ENCODE measurements at places on chromosomes 1 and 21.

GRCh38 chr1:214021321-214021720, 33.5 kb downstream of the PROX1 start:
- no peak for DNase-seq

GRCh38 chr1:185894791-185895190, 160.6 kb downstream of the HMCN1 start:
- DNase-seq, result no peak

- DNase-seq, result no peak
These were observed 22.4 kb upstream of the HMGB4 start for GRCh38 chr1:33841494-33841893.

DNA sequence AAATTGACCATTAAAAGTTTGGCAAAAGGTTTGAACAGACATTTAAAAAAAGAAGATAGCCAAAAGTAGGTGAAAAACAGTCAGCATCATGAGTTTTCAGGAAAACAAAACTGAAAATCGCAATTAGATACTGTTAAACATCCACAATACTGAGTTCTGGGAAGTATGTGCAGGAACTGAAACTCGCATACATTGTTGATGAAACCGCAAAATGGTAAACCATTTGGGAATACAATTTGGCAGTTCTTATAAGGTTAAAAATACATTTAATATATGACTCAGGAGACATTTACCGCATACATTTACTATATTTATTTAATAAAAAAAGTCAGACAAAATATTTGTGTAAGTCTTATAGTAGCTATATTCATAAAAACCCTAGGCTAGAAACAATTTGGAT, 393.2 kb downstream of the COL11A1 start:
- no peak for DNase-seq

DNA sequence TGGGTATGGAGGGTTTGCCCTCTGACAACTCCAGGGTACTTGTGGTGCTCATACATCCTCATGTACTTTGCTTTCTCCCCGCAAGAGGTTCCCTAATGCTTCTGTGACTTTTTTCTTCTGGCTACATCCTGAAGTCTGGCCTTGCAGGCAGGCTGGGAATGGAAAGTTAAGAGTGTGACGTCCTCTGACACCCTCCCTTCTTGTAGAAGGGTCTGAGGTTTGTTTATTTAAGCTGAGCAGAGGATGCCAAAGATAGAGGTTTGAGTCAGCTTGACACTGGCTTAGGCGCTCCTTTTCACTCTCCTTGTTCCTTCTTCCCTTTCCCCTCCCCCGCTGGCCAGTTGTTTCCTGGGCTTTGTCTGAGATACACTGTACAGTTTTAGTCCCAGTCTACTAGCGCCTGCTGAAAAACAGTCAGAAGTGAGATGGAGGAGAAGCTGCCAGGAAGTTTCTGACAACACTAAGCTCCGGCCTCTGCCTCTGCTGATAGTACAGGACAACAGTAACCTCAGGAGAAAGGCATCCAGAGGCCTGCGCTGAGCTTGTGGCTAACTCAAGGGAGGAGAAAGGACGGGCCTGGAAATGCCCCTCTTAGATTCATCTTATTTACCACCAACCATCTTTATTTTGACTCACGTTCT, at the start of gene MACF1:
TSS of gene MACF1 (plus strand) at position 255 of the 641 bp plus-strand sequence. CDS start at position 583, 328 bp downstream.
- no peak for DNase-seq

GRCh38 chr1:20080441-20081352, 10.7 kb downstream of the PLA2G5 start:
- no peak for DNase-seq

- DNase-seq, result no peak
These were observed 37.2 kb downstream of the C1orf94 start for GRCh38 chr1:34213956-34214355.

- DNase-seq, result no peak
These were observed 83.3 kb downstream of the ETS2 start for GRCh38 chr21:38888991-38889561.

GRCh38 chr1:8382051-8382505, 64.2 kb downstream of the SLC45A1 start:
- DNase-seq, result no peak

DNA sequence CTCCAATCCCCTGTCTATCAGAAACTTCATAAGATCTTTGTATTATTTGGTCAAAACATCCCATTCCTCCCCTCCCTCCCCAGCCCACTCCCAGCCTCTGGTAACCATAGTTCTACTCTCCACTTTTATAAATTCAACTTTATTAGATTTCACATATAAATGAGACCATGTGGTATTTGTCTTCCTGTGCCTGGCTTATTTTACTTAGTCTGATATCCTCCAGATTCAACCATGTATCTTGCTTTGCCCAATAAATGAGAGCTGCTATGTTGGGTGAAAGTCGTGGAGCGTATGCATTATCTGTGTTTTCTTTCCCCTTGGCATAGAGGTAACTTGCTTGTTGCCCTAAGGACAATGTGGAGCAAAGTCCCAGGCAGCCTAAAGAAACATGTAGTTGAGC, 28.5 kb upstream of the CHRM3 start:
- DNase-seq, result no peak

DNA sequence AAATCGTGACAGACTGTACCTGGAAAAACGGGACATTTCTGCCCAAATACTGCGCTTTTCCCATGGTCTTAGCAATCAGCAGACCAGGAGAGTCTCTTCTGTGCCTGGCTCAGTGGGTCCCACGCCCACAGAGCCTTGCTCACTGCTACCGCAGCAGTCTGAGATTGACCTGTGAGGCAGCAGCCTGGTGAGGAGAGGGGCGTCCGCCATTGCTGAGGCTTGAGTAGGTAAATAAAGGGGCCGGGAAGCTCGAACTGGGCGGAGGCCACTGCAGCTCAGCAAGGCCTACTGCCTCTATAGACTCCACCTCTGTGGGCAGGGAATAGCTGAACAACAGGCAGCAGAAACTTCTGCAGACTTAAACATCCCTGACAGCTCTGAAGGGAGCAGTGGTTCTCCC, 203.1 kb downstream of the DENND1B start:
- no peak for DNase-seq

DNA sequence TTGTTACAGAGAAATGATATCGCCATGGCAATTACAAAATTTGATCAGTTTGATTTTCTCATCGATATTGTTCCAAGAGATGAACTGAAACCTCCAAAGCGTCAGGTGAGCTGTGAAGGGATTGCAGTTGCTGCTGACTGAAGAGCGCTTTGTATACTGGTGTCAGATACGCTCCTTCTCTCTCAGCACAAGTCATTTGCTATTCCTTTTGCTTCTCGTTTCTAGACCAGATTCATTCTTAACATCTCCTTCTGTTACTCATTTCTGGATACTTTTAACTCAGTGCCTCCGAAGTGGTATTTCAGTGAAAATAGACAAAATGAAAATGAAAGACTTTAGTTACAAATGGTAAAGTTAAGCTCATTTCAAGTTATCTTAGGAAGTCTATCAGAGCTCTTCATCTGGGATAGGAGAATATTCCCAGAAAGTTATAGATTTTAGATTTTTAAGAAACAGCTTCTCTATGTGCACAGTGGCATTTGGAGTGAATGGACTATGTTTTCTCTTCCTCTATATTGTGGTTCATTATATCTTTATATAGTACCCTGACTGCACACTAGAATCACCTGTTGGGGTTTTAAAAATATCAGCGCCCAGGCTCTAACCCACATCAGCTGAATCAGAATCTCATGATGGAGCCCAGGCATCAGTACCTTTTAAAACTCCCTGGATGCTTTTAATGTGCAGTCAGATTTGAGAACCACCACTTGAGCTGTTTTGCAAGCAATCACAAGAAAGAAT, 30.3 kb upstream of the KCNQ4 start:
- no peak for DNase-seq

- DNase-seq, result no peak
These were observed 284.6 kb upstream of the DPYD start for GRCh38 chr1:98205291-98206017.

DNA sequence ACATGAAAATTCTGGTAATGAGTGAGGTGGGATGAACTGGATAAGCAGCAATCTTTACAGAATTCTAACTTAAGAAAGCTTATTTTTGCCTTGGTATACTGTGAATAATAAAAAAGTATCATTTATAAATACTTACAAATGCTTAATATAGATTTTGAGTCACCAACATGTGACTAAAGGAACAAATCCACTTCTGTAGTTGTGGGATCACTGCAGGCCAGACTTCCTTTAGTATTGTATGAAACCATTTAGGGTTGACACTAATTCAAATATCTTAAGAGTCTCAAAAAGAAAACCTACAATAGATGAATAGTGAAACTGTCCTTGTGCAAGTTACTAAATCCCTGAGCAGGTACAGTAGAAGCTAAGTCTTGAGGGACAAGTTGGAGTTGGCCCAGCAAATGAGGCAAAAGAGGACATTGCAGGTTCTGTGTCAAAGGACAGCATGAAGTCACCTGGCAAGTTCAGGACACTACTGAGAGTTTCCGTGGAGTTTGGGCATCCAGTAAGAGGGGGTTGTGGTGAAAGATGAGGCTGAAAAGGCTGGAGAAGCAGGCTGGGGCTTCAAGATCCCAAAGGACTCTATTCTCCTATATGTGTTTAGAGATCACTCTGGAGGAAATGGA, 5.9 kb upstream of the THEM4 start:
- DNase-seq, result no peak

DNA sequence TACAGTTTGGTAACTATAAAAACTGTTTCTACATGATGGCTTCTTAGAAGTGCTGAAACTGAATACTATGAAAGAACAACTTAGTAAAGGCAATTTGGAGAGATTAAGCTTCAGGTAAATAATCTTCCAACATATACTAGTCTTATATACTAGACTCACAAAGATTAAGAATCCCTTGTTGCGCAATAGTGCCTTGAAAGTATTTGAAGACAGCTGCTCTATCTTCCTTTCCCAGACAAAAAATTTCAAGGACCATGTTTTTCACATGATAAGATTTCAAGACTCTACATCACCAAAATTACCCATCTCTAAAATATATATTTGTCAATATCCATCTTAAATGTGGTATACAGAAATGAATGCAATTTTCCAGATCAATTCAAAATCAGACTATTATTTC, 37.7 kb upstream of the ASPM start:
- no peak for DNase-seq

GRCh38 chr1:43774359-43774758, 67.0 kb downstream of the ST3GAL3 start:
- no peak for DNase-seq

- DNase-seq, result no peak
These were observed 42.1 kb downstream of the UBE2U start for GRCh38 chr1:64245495-64245894.

- no peak for DNase-seq
These were observed 90.1 kb downstream of the TENT5C start for GRCh38 chr1:117695796-117696490.

DNA sequence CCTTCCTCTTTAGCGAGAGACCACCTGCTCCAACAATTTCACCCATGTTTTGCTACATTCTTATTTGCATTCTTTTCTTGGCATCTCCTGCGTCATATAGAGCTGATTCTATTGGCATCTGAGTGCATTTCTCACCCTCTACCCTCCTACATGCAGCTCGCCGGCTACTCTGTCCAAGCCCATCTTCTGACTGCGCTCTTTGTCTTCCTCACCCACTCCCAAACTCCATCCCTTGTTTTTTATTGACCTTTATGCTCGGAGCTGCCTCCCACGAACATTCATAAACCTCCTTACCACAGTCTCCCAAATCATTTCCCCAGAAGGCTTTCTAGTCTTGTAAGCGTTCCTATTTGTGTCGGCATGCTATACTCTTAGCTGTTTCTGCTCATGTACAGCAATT, 33.6 kb upstream of the FMN2 start:
- no peak for DNase-seq

GRCh38 chr1:107135463-107135862, 5.4 kb upstream of the NTNG1 start:
- no peak for DNase-seq

DNA sequence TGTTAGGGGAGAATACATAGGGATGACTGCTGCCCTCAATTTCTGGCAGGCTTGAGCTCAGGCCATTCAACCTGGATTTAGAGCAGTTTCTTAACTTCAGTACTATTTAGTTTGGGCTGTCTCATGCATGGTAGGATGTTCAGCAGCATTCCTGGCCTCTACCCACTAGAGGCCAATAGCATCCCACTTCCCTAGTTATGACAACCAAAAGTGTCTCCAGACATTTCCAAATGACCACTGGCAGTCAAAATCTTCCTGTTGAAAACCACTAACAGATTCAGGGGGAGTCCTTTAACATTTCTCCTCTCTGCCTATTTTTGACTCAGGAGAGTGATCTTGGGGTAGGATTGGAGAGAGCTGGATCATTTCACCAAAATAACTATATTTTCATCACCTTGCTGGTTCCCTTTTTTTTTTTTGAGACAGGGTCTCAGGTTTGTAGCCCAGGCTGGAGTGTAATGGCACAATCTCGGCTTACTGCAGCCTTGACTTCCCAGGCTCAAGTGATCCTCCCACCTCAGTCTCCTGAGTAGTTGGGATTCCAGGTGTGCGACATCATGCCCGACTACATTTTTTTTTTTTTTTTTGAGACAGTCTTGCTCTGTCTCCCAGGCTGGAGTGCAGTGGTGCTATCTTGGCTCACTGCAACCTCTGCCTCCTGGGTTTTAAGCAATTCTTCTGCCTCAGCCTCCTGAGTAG, 8.7 kb downstream of the GNAT2 start:
- DNase-seq, result no peak

DNA sequence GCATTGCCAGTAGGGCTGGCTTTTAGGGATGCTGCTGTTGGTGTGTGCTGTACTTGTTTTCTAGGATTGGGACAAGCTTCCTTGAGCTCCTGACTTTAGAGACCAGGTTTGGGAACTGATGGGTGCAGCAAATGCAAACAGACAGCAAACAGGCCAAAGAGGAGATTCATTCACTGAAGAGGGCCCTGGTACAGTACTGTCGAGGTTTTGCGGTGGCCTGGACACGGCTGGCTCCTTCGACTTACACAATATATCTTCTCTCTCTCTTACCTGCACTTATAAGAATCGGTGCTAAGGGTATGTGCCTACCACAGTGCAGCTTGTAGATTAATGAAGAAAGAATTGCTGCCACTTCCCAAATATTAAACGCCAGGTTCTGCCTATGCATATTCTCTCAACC, 44.6 kb downstream of the ATP1A1 start:
- no peak for DNase-seq

DNA sequence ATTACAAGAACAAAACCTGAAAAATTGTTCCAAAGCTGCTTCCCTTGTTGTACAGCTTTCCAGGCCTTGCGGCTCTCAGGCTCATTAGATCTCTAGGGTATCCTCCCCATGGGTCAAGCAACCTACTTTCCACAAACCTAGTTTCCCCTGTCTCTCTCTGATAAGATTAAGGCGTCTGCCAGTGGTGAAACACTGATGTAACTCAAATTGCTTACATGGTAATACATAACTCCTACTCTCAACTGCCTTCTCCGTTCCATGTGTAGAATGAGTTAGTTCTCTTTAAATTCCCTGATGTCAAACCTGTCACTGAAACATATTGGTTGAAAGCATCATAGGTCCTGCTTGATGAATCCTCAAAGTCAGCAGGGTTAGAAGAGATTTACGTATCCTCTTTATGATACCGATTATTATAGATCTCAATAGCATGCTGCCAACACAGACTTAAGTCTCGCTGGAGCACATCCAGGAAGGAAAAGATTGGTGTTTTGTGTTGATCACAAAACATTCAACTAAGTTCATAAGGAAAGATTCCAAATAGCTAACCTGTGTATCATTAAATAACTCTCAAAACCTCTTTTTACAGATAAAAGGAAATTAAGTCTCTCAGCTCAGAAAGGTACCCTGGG, 10.6 kb downstream of the PPP1R15B start:
- no peak for DNase-seq

All from NCI-H2081 (cell line).